HEK293T (cell line): ENCODE measurements at places on chromosomes 2 and 18.

DNA sequence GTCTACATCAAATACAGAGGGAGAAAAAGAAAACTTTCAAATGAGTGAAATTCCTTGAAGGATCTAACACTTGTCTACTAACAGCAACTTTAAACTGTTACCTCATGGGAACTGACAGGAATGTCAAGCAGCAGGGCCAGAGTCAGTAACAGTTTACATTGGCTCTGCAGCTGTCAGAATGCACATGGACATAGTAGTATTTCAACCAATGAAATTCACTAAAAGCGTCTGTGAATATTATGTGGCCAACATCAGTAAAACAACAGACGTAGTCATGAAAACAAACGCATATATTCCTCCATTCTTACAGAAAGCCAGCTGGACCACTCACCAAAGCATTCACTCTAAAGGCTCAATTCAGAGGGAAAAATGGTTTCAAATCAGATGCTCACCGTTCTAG is 79.3 kb upstream of the RNU4ATAC start:
- no peak for DNase-seq

DNA sequence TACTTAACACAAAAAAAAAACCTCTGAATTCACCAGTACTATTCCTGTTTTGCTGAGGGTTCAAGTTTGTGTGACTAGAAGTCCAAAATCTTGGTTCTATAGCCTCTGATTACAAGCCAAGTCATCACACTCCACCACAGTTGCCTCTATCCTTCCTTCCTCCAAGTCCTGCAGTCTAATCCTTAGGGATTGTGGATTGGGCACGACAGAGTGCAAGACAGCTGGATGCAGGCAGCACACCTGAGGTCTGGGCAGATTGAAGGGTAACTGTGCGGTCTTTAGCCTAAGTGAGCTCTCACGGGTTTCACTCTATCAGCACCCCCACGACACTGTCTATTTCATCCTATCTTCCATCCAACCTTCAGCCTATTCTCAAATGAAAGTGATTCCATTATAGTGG is 299.4 kb upstream of the ID2 start:
- DNase-seq = no peak

- no peak for DNase-seq
Measured at GRCh38 chr2:156317631-156318030, 14.9 kb downstream of the NR4A2 start.

DNA sequence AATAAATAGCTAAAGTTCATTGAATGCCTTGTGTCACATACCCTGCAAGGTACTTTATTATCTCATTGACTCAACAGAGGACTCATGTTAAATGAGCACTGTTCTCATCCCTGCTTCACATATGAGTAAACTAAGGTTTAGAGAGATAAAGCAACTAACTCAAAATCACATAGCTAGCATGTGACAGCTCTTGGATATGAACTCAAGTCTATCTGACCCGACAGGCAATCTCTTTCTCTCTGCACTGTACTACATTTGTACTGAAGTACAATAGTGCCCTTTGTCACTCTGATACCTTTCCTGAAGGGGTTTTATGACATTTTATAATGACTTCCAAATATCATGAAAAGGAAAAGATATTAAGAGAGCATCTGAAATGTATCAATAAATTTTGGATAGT is 297.5 kb upstream of the UBE2E3 start:
- DNase-seq = no peak

DNA sequence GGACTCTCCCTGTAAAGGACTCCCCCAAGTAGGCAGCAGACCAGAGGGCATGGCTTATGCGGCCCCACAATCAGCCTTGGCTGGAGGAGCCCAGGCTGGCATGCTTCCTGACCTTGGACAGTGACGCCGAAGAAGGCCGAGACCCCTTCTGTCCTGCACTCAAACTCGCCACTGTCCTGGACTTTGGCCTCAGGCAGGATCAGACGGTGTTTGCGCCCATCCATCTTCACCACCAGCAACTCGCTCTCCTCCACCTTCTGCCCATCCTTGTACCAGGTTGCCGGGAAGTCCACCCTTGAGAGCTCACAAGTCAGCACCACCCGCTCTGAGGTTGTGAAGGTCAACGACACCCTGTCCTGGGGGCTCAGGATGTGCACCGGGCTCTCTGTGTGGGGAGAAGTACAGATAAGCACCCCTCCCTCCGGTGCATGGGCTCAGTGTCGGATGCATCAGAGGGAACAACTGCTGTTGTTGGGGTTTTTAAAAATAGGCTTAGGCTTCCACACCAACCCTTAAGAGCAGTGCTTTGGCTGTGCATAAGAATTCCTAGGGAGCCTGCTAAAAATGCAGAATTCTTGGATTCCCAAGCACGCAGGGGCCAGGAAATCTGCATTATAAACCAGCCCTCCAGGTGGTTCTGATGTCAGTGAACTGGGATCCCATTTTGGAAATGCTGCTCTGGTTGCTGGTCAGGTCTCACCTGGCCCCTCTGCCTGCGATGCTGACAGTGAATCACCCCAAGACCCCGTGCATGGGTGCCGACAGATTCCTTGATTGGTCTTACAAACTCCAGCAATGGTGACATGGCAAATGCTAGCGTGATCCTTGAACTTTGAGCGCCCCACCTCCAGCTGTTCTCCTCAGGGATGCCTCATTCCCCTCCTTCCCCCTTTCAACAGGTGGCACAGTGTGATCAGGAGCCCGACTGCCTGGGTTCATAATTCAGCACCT is 5.9 kb downstream of the OBSL1 start:
- DNase-seq = no peak

- DNase-seq = no peak
Measured at GRCh38 chr18:48914581-48915251, 36.0 kb downstream of the SMAD7 start.

GRCh38 chr18:23619388-23619881 is 33.1 kb upstream of the NPC1 start:
- DNase-seq = no peak

DNA sequence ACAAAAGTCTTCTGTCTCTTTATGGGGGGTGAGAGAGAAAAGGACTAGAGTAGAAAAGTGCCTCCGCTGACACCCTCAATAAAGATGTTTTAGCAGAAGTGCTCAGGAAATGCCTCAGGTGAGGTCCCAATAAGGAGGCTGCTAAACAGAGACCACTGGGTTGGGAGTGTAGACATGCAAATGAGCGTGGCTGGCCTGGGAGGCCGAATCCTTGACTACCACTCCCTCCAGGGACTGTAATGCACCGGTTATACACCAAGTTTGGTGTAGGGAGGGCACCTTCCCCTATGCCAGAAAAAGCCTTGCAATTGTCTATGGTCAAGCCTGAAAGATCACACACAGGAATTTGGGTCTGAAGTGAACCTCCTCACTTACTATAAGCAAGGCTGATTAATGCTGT is 1.8 kb downstream of the TMX3 start:
- DNase-seq = no peak

DNA sequence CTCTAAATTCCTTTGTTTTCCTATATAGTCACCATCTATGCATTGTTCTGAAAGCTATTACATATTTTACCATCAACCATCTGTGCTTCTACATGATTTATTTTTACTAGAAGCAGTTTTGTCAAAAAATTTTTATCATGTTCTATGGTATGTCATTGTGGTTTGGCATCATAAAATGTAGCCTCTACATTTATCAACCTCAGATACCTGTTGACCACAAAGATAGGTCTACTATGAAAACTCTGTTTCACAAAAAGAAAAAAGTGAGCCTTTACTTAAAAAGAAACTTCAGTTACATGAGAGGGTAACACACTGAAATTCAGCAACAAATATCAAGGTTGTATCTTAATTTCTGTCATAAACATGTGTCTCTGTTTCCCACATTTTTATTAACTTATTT is 3.7 kb downstream of the BCL2 start:
- DNase-seq = no peak

DNA sequence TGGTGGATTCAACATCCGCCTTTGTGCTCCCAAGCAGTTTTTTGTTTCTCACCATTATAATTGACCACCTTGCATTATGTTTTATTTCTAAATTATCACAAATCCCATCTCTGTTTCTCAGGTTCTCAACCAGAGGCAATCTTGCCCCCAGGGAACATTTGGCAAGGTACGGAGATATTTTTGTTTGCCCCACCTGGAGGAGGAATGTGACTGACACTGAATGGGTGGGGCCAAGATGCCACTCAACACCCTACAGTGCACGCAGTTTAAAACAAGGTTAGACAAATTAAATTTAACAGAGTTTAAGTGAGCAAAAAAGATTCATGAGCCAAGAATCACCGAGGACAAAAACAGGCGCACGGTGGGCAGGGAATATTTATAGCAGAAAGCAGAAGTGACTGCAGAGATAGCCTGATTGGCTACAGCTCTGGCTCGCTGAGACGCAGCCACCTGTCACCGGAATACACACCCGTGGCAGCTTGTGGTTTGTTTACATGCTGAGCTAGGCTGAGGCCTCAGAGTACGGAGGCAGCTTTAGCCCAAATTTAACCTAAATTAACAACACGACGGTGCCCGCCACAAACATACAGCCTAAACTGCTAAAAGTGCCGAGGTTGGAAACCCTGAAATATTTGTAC is 150.0 kb upstream of the ALKAL2 start:
- DNase-seq = no peak

DNA sequence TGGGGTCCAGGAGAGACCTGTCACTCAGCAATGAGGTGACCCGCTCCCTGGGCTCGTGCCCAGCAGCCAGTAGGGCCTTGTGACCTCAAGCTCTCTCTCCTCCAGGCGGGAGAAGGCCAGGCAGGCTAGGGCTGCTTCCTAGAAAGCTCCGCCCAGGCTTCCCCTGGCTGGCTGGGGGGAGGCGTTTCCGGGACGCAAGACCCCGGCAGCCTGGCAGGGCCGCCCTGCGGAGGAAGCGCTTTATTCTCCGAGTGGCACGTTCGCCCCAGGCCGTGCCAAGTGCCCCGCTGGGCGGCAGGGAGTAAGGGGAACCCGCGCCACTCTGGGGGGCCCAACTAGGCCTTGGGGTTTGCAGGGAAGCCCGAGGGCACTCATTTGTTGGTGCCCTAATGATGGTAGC is 21.2 kb upstream of the EPAS1 start:
- DNase-seq = no peak

DNA sequence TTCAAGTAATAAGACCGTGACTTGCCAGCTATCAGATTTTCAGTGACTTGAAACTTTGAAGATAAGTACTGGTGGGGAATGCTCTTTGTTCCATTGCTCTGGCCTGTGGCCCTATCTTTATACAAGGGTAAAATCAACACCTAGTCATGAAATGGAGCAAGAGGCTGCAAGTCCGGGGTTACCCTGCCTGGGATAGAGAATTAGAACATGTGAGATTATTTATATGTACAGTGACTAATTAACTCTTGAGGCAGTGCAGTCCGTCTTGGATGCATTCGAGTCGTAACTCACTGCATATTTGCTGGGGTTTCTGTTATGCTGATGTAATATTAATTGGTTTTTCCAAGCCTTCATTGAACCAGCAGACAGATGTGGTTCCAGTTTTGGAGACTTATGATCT is 105.8 kb upstream of the LYPD6 start:
- DNase-seq = no peak

DNA sequence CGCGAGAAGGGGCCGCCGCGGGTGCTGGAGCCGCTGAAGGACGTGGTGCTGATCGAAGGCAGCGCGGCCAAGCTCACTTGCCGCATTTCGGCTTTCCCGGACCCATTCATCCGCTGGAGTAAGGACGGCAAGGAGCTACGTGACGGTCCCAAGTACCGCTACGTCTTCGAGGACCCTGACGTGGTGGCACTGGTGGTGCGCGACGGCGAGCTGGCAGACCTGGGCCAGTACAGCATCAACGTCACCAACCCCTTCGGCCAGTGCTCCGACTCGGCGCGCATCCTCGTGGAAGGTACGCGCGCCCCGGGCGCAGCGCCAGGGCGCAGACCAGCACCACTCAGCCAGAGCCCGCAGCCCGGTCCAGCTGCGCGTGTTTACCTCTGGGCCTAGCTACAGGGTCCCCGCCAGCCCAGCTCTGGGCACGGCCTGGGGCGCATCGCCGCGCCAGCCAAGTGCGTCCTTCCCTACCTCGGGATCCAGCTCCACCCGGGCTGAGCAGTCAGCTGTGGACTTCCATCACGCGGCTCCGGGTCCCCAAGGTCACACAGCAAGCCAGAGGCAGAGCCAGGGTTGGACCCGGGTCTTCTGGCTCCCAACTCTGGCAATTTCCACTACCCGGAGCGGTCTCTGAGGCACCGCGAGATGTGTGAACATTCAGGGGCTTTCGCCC is 1.7 kb upstream of the GMPPA start:
- no peak for DNase-seq

GRCh38 chr2:231668981-231669380 is 39.3 kb upstream of the PTMA start:
- no peak for DNase-seq

DNA sequence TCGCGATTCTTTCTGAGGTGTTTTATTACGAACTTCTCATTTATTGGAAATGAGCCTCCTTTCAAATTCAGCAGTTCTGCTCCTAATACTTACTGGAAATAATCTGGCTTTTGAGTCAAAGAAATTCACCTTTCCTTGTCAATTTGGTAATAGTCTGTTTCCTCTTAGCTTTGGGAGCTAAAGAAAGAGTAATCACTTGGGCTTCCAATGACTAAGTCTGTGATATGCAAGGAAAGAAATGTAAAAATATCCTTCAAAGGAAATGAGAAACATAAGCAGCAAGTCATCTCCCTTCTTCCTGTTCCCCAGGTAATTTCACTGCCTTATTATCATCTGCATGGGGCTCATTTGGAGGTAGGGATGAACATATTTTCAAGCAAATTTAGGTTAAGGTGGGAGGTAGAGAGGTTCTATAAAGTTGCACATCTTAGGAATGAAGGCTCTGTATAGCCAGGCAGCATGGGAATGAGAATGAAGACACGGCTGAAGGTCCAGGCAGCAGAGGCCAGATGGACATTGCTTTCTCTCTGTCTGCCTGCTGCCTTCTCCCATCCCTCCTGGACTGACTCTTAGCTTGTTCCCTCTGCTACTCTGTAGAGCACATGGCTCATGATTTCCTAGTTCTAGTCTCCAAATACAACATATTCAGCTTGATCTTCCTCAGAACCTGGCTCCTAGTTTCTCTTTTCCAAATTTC is 1.0 kb downstream of the SPP2 start:
- no peak for DNase-seq

DNA sequence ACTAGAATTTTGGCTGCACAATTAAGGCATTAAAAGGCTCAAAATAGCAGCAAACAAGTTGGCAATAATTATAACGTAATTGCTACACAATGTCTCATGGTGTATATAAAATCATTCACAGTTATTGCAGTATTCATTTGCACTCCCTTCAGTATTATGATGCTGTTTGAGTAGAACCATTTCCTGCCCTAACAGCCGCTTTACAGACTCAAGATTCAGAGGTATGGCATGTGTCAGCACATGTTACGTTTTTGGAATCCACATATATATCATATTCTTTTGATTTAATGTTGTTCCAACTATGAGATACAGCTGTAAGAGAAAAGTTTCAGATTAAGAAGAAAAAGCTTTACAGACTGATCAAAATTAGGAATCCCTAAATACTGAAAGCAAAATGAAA is 56.3 kb upstream of the NCKAP5 start:
- DNase-seq = no peak

DNA sequence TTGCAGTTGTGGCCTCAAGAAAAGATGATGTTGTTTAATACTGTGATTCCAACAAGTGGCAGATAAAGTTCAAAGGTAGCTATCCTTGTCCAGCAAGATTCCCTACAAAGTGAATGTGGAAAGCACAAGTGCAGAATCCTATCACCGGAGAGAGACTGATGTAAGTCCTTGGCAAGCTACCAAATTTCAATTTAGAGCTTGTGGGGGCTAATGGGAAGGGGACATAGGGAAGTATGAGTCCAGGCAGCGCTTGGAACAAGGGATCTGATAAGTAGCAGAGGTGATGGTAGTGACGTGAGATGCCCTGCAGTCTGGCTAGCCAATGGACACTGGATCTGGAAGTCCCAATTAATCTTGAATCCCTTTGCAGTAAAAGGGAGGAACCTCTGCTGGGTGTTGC is 165.2 kb upstream of the DTNA start:
- DNase-seq = no peak
